ENCODE measurements at places on chromosomes 6 and 20. TPM values are rescaled to one million over a fixed set of nuclear protein-coding genes. Genes with fewer than 3 reads are reported as not detected.

Gene SLC22A3
- total RNA-seq = 1.2 TPM

Gene ADGRF1
- 1.6 TPM for total RNA-seq

Gene TULP1
- total RNA-seq = 17.6 TPM

Gene SIRPB2
- not detected for total RNA-seq

Gene IRF4
- 0.11 TPM for total RNA-seq

Gene TOX2
- 0.94 TPM for total RNA-seq

Data from mesothelial cell of epicardium (in vitro differentiated cells).